ENCODE measurements at places on chromosomes 4 and X. TPM values are rescaled to one million over a fixed set of nuclear protein-coding genes. Genes with fewer than 3 reads are reported as not detected.

TENM3 gene
- 39.3 TPM for total RNA-seq

GCNA gene
- 0.83 TPM for total RNA-seq

S100G gene
- total RNA-seq = not detected

SPIN4 gene
- 6.6 TPM for total RNA-seq

LDB2 gene
- not detected for total RNA-seq

OFD1 gene
- 16.6 TPM for total RNA-seq

TLR10 gene
- total RNA-seq = 0.05 TPM

DRP2 gene
- 0.19 TPM for total RNA-seq

PASD1 gene
- total RNA-seq = 0.05 TPM

TEX13B gene
- not detected for total RNA-seq

HSFX2 gene
- not detected for total RNA-seq

GAR1 gene
- total RNA-seq = 30.1 TPM

PITX2 gene
- 4.8 TPM for total RNA-seq

CXCL9 gene
- total RNA-seq = not detected

UPF3B gene
- total RNA-seq = 7.7 TPM

ZDHHC15 gene
- 0.05 TPM for total RNA-seq

ALAS2 gene
- not detected for total RNA-seq

TRIM2 gene
- total RNA-seq = 60.8 TPM

SLC9A6 gene
- total RNA-seq = 5.2 TPM

KLKB1 gene
- total RNA-seq = not detected

UGT8 gene
- 6.8 TPM for total RNA-seq

AMTN gene
- total RNA-seq = not detected

RAB9B gene
- 0.34 TPM for total RNA-seq

EVC2 gene
- not detected for total RNA-seq

SLC4A4 gene
- 0.88 TPM for total RNA-seq

PROM1 gene
- 0.11 TPM for total RNA-seq

RHOXF2B gene
- total RNA-seq = not detected

DTHD1 gene
- total RNA-seq = not detected

QRFPR gene
- total RNA-seq = 12.5 TPM

SPANXD gene
- total RNA-seq = 7.1 TPM

UGT2B11 gene
- not detected for total RNA-seq

USP11 gene
- 80.0 TPM for total RNA-seq
